ENCODE measurements at places on chromosomes 12 and 14.

GRCh38 chr14:100484531-100485267 is 102.5 kb downstream of the BEGAIN start:
- H3K27ac ChIP-seq = no peak overlapping the region
- H3K4me3 ChIP-seq = no peak overlapping the region
- no peak for DNase-seq
- peaks cover 8% of the 10 kb centered on the region for H3K36me3 ChIP-seq
- no peaks in the 10 kb centered on the region for H3K27me3 ChIP-seq
- peaks cover 29% of the 10 kb centered on the region for H3K4me1 ChIP-seq

GRCh38 chr12:104384141-104384880 is 72.4 kb upstream of the CHST11 start:
- no peak for DNase-seq
- H3K36me3 ChIP-seq = no peaks in the 10 kb centered on the region
- no peak overlapping the region for H3K27ac ChIP-seq
- peaks cover 8% of the 10 kb centered on the region for H3K4me1 ChIP-seq
- peaks cover 7% of the 10 kb centered on the region for H3K27me3 ChIP-seq

DNA sequence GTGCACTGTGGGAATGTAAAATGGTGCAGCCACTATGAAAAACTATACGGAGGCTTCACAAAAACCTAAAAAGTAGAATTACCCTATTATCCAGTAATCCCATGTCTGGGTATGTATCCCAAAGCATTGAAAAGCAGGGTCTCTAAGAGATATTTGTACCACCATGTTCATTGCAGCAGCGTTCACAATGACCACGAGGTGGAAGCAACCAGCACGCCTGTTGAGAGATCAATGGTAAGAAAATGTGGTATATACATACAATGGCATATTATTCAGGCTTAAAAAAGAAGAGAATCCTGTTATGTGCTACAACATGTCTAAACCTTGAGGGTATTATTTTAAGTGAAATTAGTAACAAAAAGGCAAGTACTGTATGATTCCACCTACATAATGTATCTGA is 910 bp upstream of the NOPCHAP1 start:
- no peak overlapping the region for H3K27ac ChIP-seq
- H3K36me3 ChIP-seq = peaks cover 28% of the 10 kb centered on the region
- peaks cover 8% of the 10 kb centered on the region for H3K27me3 ChIP-seq
- H3K4me1 ChIP-seq = peaks cover 39% of the 10 kb centered on the region

DNA sequence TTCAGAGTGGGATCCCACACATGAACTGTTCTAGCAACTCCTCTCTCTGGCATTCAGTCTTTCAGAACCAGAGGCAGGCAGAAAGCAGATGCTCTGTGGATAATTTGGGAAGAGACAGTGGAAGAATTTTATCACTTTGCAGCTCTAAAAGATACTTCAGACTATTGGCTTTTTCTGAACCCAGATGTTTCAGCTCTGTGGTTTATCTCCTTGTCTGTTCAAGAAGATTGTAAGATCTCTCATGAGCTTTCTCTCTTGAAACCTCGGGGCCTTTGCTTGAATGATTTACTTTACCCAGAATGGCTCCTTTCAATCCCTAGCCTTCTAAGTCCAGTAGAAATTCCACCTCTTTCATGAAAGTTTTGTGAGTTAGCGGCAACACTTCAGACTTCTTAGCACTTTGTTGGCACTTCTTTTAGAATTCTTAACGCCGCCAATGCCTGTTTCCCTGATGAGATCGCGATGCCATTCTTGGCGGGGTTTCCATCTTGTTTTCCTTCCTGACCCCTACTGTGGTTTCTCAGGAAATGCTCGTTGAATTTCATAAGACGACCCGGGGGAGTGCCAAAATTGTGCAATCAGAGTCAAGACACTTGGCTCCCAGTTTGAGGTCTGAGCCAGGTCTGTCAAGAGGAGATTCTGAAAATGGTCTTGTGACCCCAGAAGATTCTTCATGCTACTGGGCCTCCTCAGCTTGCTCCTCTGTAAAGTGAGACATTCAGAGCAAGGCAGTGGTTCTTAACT is 107.0 kb upstream of the PRICKLE1 start:
- no peaks in the 10 kb centered on the region for H3K36me3 ChIP-seq
- H3K4me3 ChIP-seq = no peak overlapping the region
- H3K27ac ChIP-seq = no peak overlapping the region
- no peaks in the 10 kb centered on the region for H3K27me3 ChIP-seq
- H3K4me1 ChIP-seq = no peaks in the 10 kb centered on the region

DNA sequence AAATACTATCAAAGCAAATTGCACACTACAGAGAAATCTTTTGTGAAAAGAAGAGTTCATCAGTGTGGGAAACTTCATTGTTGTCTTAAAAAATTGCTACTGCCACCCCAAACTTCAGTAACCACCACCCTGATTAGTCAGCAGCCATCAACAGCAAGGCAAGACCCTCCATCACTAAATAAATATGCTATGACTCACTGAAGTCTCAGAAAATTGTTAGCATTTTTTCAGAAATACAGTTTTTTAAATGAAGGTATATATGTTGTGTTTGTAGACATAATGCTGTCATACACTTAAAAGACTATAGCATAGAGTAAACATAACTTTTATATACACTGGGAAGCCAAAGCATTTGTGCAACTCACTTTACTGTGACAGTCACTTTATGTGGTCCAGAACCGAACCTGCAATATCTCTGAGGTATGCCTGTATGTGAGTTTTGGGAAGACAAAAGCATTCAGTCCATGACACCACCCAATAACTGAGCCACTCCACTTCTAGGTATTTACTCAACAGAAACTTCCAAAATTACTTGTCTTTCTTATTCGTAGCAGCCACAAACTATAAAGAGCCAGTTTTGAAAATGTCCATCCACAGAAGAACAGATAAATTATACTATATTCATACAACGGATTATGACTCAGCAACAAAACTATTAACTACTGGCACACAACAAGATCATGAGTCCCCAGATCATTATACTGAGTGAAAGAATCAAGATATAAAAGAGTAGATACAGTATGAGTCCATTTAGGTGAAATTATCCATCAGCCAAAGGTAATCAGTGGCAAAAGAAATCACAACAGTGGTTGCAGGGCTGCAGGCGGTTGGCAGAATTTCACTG is 649.6 kb downstream of the BCL11B start:
- H3K4me3 ChIP-seq = no peak overlapping the region
- no peak overlapping the region for H3K27ac ChIP-seq
- H3K36me3 ChIP-seq = no peaks in the 10 kb centered on the region
- DNase-seq = no peak

DNA sequence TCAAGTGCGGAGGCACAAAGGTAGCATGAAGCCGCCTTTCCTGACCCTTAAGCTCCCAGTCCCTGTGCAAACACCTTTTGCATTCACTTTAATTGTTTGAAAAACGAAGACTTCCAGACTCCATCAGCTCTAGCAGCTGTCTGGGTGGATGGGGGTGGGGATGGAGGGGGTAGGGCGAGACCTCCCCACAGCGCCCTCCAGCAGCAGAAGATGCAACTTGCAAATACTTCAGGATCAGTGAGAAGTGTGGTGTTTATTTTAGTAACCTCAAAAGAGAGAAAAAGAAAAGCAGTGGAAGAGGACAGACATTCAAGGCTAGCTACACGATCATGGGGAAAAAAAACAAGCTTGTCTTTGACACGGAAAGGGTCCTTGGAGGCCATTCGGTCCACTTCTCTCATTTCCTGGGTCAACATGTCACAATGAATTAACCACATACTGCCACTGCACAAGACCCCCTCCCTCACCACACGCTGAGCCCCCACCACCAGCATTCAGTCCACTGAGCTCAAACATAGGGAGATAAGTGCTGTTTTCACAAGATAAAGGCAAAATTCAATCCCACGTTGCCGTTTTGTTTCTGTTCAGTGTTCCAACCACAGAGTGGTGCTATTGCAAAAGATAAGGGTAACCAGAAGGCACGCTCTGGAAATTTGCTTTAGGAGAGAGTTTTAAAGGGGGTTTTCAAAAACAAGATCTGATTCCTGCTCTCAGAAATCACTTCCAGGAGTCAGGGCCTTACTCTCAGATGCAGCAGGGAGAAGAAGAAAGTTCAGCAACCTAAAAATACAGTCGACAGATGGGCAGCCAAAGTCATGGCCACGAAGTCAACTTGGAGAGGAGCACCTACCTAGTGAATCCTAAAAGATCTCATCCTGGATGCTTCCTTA is 3.3 kb upstream of the NTF3 start:
- H3K27ac ChIP-seq = no peak overlapping the region
- no peaks in the 10 kb centered on the region for H3K36me3 ChIP-seq
- H3K4me3 ChIP-seq = no peak overlapping the region
- DNase-seq = no peak

DNA sequence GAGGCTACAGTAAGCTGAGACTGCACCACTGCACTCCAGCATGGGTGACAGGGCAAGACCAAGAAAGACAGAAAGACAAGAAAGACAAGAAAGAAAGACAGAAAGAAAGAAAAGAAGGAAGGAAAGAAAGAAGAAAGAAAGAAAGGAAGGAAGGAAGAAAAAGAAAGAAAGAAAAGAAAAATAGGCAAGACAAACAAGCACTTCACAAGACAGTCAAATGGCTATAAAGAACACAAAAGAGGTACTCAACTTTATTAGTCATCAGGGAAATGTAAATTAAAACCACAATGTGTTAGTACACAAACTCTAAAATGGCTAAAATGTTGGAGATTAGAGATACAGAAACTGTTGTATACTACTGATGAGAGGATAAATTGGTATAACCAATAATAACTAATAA is 6.6 kb downstream of the ATXN3 start:
- DNase-seq = no peak
- peaks cover 18% of the 10 kb centered on the region for H3K4me1 ChIP-seq
- H3K27ac ChIP-seq = no peak overlapping the region
- no peak overlapping the region for H3K4me3 ChIP-seq
- no peaks in the 10 kb centered on the region for H3K27me3 ChIP-seq

- no peak for DNase-seq
- no peaks in the 10 kb centered on the region for H3K4me1 ChIP-seq
- H3K27me3 ChIP-seq = no peaks in the 10 kb centered on the region
- no peaks in the 10 kb centered on the region for H3K36me3 ChIP-seq
Observed at GRCh38 chr14:86481104-86481503, 951.2 kb downstream of the FLRT2 start.

GRCh38 chr12:89777733-89778379 is 69.2 kb upstream of the ATP2B1 start:
- no peak overlapping the region for H3K4me3 ChIP-seq
- H3K27ac ChIP-seq = no peak overlapping the region
- peaks cover 9% of the 10 kb centered on the region for H3K4me1 ChIP-seq
- DNase-seq = no peak
- H3K27me3 ChIP-seq = no peaks in the 10 kb centered on the region

DNA sequence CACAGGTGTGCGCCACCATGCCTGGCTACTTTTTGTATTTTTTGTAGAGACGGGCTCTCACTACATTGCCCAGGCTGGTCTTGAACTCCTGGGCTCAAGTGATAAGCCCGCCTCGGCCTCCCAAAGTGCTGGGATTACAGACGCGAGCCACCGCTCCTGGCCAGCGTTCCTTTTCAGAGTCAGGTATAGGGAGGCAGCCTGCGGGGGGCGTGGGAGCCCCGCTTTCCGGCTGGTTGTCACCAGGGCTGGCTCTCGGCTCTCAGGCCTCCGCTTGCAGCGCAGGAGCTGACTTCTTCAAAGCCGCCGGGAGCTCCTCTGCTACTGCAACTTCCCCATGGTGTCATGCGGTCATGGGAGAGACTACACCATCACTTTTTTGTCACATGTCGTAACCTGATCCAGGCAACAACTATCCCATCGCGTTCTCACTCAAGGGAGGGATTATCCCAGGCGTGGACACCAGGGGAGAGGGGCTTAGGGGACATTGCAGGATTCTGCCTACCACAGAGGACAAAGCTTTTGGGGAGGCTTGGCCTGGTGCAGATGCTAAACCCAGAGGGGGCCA is 129.4 kb downstream of the SCARB1 start:
- no peak for DNase-seq
- no peak overlapping the region for H3K4me3 ChIP-seq

- H3K27me3 ChIP-seq = no peaks in the 10 kb centered on the region
- no peak overlapping the region for H3K4me3 ChIP-seq
- peaks cover 5% of the 10 kb centered on the region for H3K36me3 ChIP-seq
- DNase-seq = no peak
- no peaks in the 10 kb centered on the region for H3K4me1 ChIP-seq
Observed at GRCh38 chr12:2844786-2845185, 10.0 kb upstream of the NRIP2 start.

DNA sequence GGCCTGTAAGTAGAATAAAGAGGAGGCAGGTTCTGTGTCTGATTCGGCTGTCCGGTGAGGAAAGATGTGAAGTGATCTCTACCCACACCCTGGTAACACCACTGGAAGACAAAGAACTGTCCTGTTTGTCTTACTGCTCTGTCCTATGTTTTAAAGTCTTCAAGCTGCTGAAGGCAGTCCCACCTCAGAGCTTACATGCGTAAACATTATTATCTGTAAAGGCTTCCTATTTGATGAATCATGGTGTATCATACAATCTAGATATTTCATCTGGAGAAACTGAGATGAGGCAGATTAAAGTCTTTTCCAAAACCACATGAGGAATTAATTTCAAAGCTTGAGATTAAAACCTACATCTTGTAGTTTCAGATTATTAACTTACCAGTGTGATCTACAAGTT is 427.6 kb downstream of the ZFP36L1 start:
- peak overlapping the region; percentile 43 for H3K27ac ChIP-seq
- H3K27me3 ChIP-seq = no peaks in the 10 kb centered on the region
- peaks cover 52% of the 10 kb centered on the region for H3K4me1 ChIP-seq
- no peak for DNase-seq
- no peak overlapping the region for H3K4me3 ChIP-seq
- H3K36me3 ChIP-seq = peaks cover under 1% of the 10 kb centered on the region

- H3K4me3 ChIP-seq = no peak overlapping the region
- H3K4me1 ChIP-seq = no peaks in the 10 kb centered on the region
Observed at GRCh38 chr12:129617849-129618248, 286.0 kb downstream of the TMEM132D start.

DNA sequence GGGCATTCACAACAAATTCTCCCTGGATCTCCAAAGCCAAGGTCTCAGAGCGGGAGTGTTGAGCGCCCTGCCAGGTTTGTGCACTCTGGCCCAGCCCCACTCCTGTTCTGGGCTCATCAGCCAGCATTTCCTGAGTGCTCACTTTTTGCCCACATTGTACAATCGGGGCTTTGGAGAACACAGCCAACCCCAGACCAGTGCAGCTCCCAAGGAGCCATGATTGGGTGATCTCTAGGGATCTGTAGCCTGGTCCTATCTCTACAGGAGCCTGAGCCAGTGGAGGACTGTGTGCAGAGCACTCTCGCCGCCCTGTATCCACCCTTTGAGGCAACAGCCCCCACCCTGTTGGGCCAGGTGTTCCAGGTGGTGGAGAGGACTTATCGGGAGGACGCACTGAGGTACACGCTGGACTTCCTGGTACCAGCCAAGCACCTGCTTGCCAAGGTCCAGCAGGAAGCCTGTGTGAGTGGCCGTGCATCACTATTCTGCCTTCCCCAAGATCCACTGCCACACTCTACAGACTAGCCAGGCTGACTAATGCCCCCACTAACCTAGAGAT is 2.8 kb downstream of the ARHGEF40 start:
- DNase-seq = no peak
- peaks cover 42% of the 10 kb centered on the region for H3K27me3 ChIP-seq
- H3K4me1 ChIP-seq = peaks cover 34% of the 10 kb centered on the region
- H3K27ac ChIP-seq = no peak overlapping the region
- no peaks in the 10 kb centered on the region for H3K36me3 ChIP-seq

Measured in activated naive CD8-positive, alpha-beta T cell treated with anti-CD3 and anti-CD28 coated beads, Interleukin-2, amount 50 U/mL, for 24 hours (primary cell).